ENCODE measurements at places on chromosomes 7 and 10.

DNA sequence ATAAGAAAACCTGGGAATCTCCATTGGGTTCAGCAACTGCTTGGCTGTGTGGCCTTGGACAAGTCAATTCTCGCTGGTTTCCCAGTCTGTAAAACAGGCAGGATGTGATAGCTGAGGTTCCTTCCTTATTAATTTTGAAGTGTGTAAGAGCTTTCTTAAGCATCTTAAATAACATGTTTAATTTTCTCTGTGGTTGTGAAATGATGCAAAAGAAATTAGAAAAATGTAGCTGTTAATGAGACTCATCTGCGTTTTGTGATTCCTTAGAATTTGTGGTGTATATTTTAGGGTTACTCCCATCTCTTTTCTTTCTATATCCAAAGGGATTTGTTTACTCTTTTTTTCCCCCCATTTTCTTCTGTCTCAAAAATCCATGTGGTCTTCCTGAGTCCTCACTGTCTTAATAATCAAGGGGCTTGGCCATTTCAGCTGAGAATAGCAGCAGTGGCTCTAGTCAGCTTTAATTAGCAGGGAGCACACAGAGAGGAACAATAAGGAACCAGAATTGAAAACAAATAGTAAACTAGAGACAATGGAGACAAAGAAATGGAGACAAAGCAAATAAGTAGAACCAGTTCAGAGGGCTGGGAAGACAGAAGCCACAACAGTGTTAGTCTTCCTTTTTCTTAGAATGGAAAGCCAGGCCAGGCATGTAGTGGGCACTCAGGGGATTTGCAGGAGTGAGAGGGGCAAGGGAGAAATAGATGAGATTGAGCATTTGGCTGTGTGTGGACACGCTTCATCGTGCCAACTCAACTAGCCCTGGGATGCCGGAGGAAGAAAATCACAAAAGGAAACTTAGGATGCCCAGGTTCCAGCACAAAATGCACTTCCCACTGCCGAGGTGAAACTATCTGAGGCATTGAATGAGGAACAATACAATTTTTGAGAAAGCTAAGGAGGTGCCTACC, 93.9 kb downstream of the CHN2 start:
- DNase-seq, result no peak

- DNase-seq, result no peak
Observed at GRCh38 chr10:110305767-110306451, 1.2 kb upstream of the SMNDC1 start.

- DNase-seq, result no peak
Observed at GRCh38 chr7:43395351-43395750, 187.6 kb upstream of the STK17A start.

DNA sequence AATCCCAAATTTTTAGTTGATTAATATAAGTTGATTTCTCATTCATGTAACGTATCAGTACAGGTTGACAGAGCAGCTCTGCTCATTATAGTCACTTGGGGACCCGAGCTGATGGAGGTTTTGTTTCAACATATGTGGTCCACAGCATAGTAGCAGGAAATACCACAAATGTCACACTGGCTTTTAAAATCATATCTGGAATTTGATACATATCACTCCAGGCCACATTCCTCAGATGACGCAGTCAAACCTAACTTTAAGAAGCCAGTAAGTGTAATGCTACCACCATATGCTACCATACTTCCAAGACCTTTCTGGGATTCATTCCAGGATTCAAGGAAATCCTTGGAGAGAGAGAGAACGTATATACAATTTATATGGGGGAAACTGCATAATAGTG, 156.3 kb downstream of the PHF14 start:
- no peak for DNase-seq

- DNase-seq, result no peak
Observed at GRCh38 chr7:43164757-43165156, 52.3 kb downstream of the HECW1 start.

- no peak for DNase-seq
Observed at GRCh38 chr7:143401265-143401664, 7.4 kb downstream of the EPHA1 start.

DNA sequence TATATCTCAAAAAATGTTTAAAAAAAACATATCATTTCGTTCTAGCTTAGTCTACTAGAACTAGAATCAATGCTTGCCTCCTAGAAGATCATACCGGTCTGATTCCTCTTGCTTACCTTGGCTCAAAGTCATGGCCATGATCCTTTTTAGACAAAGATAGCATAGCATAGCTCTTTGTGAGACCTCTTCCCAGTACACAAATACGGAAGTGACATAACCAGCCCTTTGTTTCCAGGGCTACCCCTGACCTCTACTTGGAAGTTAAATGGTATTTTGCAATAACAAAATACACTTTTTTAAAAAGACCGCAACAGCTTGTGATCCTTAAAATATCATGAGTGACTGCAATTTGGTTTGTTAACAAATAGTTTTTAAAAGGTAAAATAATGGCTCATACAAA, 130.7 kb upstream of the NOBOX start:
- DNase-seq, result no peak

GRCh38 chr7:892648-893593, 16.6 kb downstream of the GET4 start:
- no peak for DNase-seq

DNA sequence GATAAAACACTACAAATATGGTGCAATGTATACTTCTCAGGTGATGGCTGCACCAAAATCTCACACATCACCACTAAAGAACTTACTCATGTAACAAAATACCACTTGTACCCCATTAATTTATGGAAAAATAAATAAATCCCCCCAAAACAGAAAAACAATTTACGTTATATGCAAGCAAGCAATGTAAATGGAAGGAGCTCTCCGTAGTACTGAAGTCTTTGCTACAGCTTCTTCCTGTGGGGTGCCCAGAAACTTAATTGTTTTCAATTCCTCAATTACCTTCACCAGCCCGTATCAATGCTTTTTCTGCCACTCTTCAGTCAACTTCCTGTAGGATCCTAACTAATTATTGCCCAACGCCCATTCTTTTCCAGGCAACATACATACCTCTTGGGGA, 138.1 kb downstream of the RELN start:
- DNase-seq, result no peak

- DNase-seq, result no peak
Observed at GRCh38 chr7:141071260-141071854, 2.5 kb upstream of the TMEM178B start.

DNA sequence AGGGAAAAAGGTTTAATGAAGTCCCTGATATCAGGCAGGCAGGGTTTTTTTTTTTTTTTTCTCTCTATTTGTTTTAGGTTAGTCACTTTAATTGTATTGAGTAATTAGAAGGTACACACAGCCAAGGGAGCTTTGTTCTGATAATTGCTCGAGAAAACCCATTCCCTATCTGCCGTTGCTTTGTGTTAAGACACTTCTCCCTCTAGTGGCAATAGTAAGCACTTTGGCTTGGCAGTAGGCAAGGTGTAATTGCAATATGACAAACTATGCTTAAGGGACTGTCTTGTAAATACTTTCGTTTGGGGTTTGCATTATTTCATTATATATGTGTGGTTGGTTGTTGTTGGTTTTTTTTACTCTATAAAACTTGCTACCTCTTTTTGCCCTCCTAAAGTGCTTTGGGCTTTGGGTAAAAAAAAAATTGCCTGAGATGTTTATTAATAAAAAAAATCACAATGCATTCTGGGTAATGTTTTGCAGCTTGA, 113.4 kb downstream of the BTRC start:
- no peak for DNase-seq

DNA sequence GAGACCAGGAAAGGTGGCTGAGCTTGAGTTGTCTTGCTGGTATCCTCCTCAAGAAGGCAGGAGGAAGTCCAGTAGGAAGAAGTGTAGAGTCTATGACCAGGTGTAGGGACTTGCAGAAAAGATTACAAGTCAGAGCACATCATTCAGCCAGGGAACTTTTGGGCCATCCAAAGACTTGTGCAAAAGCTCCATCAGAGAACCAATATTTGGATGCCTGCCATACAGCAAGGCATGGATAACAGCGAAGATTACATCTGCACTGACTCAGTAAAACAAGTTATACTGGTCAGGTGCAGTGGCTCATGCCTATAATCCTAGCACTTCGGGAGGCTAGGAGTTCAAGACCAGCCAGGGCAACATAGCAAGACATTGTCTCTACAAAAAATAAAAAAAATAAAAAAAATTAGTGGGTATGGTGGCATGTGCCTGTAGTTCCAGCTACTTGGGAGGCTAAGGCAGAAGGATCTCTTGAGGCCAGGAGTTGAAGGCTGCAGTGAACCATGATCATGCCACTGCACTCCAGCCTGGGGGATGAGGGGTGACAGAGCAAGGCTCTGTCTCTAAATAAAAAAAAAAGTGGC, 13.2 kb upstream of the NMT2 start:
- DNase-seq, result no peak

- DNase-seq, result no peak
Observed at GRCh38 chr10:21315645-21316220, 209.7 kb downstream of the SKIDA1 start.

- DNase-seq, result no peak
Observed at GRCh38 chr7:26393818-26394217, 102.2 kb downstream of the SNX10 start.

GRCh38 chr7:55641811-55642210, 69.5 kb upstream of the VOPP1 start:
- DNase-seq, result no peak

GRCh38 chr7:69775231-69775771, 177.0 kb downstream of the AUTS2 start:
- DNase-seq, result no peak

DNA sequence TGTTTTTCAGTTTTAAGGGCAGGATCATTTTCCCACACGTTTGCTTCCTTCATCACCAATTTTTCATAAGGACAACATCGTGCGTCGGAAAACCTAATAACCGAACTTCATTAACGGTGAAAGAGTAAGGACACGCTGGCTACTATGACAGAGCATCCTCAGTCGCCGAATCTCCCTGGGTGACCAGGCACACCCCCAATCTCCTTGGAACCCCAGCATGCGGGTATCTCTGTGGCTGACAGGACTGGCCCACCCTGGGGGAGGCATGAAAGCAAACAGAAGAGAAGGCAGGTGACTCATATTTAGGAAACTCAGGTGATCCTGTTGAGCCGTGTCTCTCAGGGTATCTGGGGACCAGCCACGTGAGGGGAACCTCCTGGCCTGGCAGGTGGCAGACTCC, 134.2 kb downstream of the DIP2C start:
- no peak for DNase-seq

DNA sequence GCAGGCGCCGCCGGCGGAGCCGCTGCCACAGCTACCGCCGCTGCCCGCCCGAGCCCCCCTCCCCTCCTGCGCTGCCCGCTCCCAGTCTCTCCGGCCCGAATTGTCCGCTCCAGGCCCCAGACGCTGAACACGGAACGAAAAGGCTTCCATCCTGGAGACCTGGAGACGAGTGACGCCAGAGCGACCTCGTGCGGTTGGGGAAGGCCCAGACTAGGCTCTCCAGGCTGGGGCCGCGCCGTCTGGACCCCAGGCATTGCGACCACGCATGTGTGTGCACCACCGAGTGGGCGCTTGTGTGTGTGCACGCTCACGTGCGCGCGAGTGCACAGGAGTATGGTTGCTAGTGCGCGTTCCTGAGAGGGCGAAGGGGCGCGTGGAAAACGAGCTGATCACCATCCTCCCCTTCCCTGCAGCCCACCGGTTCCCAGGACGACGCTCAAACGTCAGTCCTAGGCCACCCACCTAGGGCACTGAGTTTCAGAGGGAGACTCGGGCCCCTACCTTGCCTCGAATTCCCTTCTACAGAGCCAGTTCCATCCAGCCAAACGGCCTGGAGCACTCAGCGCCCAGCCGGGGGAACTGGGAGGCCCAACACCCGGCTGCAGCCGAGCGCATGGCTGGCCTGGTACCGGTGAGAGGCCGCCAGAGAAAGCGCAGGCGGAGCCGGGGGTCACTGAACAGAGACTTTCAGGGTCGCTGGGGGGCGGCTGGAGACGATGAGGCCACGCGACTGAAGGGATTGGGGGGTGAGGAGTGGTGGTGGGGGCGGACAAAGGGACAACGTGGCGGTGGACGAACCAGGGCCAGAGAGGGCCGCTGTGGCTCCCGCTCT, 11.6 kb downstream of the LBX1 start:
- DNase-seq, result peak; percentile 62

DNA sequence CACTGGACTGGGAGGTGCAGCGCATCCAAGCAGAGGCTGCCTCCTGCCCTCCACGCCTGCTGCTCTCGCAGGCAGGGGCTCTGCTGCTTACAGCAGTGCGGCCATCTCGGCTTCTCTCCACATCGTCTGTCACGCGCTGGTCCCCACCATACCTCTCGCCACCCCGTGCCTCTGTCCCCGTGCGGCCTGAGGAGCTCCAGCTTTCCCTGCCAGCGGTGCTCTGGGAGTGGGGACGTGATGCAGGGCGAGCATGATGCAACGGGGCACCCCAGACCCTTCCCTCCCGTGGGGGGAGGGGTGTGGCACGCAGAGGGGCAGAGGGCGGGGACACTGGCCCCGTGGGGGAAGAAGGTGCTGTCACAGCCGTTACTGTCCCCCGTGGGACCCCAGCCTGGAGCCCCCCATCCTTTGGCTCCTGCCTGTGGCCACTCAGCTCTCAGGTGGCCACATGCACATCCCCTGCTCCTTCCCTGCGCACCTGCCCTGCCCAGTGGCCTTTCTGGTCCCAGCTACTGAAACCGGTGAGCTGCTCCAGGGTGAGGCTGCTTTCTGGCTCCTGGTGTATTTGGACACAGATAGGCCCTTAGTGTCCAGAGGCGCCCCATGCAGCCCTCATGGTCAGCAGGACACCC, 9.0 kb downstream of the GET4 start:
- DNase-seq, result no peak

DNA sequence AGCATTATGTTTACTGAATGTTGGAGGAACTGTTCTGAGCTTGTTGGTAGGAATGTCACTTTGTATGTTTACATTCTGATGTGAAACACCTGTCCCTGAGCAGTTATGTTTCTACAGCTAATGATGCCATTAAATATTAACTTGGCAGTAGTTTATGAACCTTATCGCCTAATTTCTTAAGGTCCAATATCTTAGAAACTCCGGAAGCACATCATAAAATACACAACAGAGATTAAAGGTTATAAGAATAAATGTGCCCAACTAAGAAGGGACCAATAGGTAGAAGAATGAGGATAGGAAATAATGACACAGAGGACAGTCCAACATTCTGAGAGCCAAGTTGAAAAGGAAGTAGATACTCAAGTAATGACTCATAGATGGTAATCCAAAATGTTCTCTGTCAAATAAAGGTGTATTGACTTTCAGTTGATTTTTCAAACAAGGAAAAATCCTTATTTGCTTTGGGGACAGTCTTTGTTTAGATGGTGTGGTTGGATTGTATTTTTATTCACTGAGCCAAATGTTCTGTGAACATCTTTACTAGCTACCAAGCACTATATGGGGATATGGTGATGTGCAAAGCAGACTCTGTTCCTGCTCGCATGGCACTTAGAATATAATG, 31.9 kb downstream of the LCOR start:
- no peak for DNase-seq

- DNase-seq, result no peak
Observed at GRCh38 chr7:7970531-7971307, 2.1 kb downstream of the GLCCI1 start.

GRCh38 chr10:71378336-71379117, 18.2 kb upstream of the CDH23 start:
- DNase-seq, result no peak

Measured in D721Med (cell line).